ENCODE measurements at places on chromosomes 2 and 18.

DNA sequence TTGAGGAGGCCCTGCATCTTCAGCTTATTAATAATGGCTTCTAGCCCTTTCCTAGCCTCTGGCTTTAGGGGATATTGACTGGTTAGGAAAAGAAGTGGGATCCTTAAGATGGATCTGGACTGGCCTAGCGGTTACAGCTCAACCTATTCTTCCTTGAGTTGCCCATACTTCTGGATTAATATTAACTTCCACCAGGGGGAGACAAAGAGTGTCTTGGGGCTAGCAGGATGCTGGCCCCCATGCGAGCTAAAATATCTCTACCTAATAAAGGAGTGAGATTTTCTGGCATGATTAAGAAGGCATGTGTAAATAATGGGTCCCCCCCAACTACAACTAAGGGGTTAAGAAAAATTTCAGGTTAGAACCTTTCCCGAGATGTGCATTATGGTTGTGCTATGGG is 23.2 kb upstream of the PLA2R1 start:
- no peak for DNase-seq

- no peak for DNase-seq
These were observed 340.0 kb downstream of the FBXO15 start for GRCh38 chr18:73807551-73808192.

- no peak for DNase-seq
These were observed 15.0 kb downstream of the MGAT4A start for GRCh38 chr2:98715812-98716451.

- no peak for DNase-seq
These were observed at the start of gene CPLX4 for GRCh38 chr18:59318460-59319050. TSS of gene CPLX4 (minus strand) at chr18:59318649. CDS start at chr18:59318462, 187 bp downstream.

GRCh38 chr2:72841462-72842125 is 15.8 kb upstream of the EXOC6B start:
- DNase-seq, result no peak
